ENCODE measurements at places on chromosomes 12 and 14.

- no peak for DNase-seq
These were observed 7.9 kb downstream of the VWF start for GRCh38 chr12:6116471-6117021.

GRCh38 chr12:82866946-82867345 is 180.2 kb downstream of the TMTC2 start:
- DNase-seq, result no peak

- no peak for DNase-seq
These were observed 1.9 kb downstream of the FOXN3 start for GRCh38 chr14:89415159-89415558.

GRCh38 chr12:12701457-12701856 is 5.5 kb upstream of the GPR19 start:
- DNase-seq, result no peak

- no peak for DNase-seq
These were observed 20.5 kb downstream of the SOAT2 start for GRCh38 chr12:53123578-53124351.

DNA sequence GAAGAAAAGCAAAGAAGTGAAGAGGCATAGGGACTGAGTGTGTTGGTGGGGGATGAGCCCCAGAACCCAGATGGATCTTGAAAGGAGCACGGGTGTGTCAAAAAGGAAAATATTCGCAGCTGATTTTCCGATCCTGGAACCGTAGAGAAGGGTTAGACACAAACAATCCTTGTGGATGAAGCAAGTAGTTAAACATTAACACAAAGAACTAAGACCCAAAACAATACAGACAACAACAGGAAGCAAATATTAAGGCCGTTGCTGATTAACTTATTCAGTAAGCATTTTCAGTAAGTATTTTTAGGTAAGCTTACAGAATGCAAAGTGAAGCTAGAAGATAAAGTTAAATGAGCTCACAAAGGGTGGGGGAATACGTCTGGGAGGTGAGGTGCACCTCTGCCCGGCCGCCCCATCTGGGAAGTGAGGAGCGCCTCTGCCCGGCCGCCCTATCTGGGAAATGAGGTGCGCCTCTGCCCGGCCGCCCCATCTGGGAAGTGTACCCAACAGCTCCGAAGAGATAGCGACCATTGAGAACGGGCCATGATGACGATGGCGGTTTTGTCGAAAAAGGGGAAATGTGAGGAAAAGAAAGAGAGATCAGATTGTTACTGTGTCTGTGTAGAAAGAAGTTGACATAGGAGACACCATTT is 62.8 kb upstream of the PRB2 start:
- DNase-seq, result no peak

DNA sequence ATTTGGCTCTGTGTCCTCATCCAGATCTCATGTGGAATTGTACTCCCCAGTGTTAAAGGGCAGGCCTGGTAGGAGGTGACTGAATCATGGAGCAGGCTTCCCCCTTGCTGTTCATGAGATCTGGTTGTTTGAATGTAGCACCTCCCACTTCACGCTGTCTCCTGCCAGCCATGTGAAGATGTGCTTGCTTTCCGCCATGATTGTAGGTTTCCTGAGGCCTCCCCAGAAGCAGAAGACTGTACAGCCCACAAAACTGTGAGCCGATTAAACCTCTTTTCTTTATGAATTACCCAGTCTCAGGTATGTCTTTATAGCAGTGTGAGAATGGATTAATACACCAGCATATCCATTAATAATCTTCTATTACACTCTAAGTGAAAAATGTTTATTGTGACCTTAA is 70.2 kb downstream of the BAZ1A start:
- no peak for DNase-seq

DNA sequence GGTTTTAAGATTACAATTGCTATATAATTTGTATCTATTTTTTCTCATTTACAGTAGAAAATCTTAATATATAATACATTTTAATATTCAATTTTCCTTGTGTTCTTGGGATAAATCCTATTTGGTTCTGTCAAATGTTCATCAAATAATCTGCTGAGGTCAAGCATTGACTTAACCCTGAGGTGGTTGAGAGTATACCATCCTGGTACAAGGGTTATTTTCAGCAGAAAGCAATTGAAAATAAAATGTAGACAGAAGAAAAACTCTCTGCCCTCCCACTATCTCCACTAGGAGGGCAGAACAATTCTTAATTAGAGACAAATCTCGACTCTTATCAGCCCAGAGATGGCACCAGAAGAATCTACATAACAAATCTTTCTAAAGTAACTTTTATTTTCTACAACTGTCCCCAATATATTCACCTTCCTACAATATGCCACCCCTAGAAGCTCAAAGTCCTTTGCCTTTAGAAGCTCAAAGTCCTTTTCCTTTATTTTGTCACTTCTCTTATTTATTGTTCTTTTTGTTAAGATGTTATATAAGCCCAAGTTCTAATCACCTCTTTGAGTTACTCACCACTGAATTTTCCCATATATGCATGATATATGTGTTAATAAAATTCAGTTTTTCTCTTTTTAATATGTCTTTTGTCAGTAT is 57.9 kb upstream of the ERGIC2 start:
- no peak for DNase-seq

GRCh38 chr14:96808619-96809406 is 11.6 kb downstream of the VRK1 start:
- no peak for DNase-seq

GRCh38 chr12:3243376-3244084 is 166.4 kb downstream of the TSPAN9 start:
- DNase-seq, result no peak

DNA sequence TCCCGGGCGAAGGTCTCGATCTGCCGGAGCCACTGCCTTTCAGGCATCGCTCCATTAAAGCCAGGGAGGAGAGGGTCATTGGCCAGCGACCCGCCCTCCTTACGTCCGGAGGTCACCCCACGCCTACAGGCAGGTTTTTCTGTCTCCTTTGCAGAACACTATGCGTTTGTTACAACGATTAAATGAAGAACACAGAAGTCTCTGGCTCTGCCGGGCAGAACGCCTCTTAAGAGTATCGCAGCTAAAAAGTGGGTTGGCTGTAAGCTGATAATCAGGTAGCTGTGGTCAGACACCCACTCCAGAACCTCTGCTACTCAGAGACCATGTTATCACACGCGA is 15.0 kb downstream of the OTX2 start:
- DNase-seq, result no peak

- peak; percentile 58 for DNase-seq
These were observed 727 bp downstream of the LDHB start for GRCh38 chr12:21656905-21657325.

- peak; percentile 24 for DNase-seq
These were observed 757 bp downstream of the SLC25A3 start for GRCh38 chr12:98594050-98594835.

DNA sequence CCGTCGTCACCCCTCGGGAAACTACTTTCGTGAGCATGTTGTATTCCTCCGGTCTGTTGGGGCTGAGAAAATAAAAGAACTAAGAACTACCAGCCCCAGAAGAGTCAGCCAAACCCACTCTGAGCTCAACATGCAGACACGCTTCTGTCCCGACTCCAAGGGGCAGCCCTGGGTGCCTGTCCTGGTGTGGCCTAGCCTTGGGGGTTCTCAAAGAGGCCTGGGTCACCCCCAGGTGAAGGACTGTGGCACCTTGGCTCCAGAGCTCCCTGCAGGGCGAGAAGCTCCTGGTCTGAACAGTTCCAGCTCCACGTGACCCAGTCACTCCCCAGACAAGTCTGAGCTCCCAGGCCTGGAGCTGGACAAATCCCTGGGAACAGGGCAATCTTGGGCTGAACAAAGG is 87.0 kb downstream of the VWF start:
- no peak for DNase-seq

- no peak for DNase-seq
These were observed 34.4 kb downstream of the LIMA1 start for GRCh38 chr12:50248883-50249282.

DNA sequence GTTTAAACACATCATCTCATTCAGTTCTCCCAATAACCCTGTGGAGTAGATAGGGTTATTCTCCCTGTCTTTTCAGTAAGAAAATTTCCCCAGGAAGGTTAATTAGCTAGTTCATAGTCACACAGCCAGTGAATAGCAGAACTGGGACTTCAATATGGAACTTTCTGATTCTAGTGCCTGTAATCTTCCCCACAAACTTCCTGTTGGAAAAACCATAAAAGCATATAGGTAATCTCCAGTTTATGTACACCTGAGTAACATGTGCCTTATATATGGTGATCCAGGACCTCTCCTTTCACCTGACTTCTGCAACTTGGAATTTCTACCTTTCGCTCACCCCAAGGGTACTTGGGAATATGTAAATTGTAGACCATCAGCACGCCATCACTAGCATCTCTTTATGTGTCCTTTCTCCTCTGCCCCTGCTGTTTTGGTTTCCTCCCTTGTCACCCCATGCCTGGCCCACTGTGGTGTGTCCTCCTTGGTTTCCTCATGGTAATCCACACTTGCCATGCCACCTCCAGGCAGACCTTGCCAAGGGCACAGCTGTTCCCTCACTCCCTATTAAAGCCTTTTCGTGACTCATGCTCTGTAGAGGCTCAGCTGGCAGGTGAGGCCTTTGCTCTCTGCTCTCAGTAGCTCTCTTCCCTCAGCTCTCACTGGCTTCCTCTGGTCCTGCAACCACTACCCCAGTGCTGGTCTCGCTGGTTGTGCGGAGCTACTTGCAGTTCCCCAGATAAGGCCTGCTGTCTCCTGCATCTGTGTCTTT is 16.7 kb downstream of the TBC1D30 start:
- no peak for DNase-seq

GRCh38 chr14:48546996-48547395 is 871.6 kb upstream of the MDGA2 start:
- DNase-seq, result no peak

- DNase-seq, result peak; percentile 76
These were observed 6.2 kb upstream of the PLEKHH1 start for GRCh38 chr14:67526676-67527459.

DNA sequence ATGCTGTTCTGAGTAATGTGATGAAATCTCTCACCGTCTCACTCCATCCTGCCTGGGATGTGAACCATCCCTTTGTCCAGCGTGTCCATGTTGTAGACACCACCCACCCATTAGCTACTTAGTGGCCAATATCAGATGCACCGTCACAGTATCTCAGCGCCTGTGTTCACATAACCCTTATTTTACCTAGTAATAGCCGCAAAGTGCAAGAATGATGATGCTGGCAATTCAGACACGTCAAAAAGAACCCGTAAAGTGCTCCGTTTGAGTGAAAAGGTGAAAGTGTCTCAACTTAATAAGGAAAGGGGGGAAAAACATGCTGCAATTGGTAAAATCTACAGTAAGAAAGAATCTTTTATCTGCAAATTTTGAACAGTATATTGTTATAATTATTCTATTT is 3.0 kb downstream of the RNASE10 start:
- no peak for DNase-seq

- peak; percentile 81 for DNase-seq
These were observed 3.6 kb upstream of the P2RX2 start for GRCh38 chr12:132614861-132615578.

GRCh38 chr12:114711689-114712152 is 27.7 kb upstream of the TBX3 start:
- DNase-seq, result peak; percentile 67

DNA sequence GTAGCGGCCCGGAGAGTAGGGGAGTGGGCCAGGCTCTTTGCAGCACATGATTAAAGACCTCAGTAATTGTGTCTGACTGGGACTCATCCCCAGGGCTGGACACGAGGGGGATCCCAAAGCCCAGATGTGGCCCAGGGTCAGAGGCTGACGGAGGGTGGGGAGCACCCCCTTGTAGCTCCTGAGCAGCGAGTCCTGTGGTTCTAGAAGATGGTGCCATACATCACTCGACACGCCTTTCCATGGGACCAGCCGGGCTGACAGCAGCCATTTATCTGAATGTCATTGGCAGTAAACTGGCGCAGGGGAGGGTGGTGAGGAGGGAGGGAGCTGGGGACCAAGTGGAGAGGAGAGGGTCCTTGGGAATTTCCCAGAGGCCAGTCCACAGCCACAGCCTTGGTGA is 65.1 kb upstream of the FAM222A start:
- DNase-seq, result no peak

GRCh38 chr12:25107920-25108319 is 87.0 kb downstream of the DNAI7 start:
- DNase-seq, result no peak

- DNase-seq, result no peak
These were observed 261.3 kb upstream of the NOS1 start for GRCh38 chr12:117622741-117623140.

- no peak for DNase-seq
These were observed 99.3 kb upstream of the GPHB5 start for GRCh38 chr14:63418020-63418419.

- peak; percentile 49 for DNase-seq
These were observed 49.2 kb upstream of the EIF5 start for GRCh38 chr14:103284574-103285467.

All from Caco-2 (cell line).